ENCODE measurements at places on chromosomes 3 and 15. TPM values are rescaled to one million over a fixed set of nuclear protein-coding genes. Genes with fewer than 3 reads are reported as not detected.

DNA sequence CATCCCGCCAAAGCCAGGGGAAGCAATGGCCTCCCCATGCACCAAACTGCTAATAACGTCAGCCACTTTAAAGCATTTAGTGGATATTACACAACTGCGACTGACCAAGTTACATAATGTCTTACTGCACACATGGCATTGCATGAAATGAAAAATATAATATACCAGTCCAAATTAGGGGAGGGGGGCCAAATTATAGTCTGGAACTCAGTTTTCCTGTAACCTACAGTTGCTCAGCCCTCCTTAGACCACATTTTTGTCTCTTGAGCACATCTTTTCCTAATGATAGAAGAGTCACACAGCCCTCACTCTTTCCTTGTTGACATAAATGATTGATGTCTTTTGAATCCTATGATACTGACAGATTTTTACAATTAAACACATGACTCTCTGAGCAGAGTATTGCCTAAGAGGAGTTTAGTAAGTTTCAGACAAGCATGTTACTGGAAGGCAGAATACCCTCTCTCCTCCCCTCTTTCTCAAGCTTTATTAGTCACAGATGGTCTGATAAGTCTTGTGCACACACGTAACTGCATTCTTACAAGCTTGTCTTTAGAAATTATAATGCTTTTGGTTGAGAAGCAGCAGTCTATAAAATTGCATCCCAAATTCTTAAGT, 1.1 kb upstream of the PLD1 start:
- no peak for DNase-seq
- H3K36me3 ChIP-seq: no peaks in the 10 kb centered on the region
- no peak overlapping the region for H3K4me3 ChIP-seq

GRCh38 chr3:73592154-73593144, 32.3 kb downstream of the PDZRN3 start:
- no peak overlapping the region for H3K27ac ChIP-seq
- H3K4me1 ChIP-seq: no peaks in the 10 kb centered on the region
- H3K36me3 ChIP-seq: no peaks in the 10 kb centered on the region
- no peaks in the 10 kb centered on the region for H3K27me3 ChIP-seq
- no peak for DNase-seq
- H3K4me3 ChIP-seq: no peak overlapping the region

- H3K4me3 ChIP-seq: no peak overlapping the region
- H3K4me1 ChIP-seq: no peaks in the 10 kb centered on the region
- no peak for DNase-seq
- H3K27me3 ChIP-seq: peaks cover 28% of the 10 kb centered on the region
These were observed 2.6 kb upstream of the CHST13 start for GRCh38 chr3:126521122-126521891.

DNA sequence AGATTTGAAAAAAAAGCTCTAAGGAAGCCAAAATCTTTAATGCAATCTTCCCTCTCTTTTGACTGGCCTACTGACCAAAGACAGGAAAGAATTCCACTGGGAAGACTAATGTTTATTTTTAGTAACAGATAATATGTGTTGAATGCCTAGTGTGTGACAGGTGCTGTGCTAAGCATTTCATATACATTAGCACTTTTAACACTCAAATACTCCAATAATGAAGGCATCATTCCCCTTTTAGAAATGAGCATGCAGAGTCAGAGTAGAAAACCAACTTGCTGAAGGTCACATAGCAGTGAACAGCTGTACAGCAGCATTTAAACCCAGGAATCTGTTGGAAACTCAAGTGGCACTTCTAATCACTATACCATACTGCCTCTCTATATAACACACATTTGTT, 170.6 kb downstream of the MINAR1 start:
- DNase-seq: no peak
- no peaks in the 10 kb centered on the region for H3K36me3 ChIP-seq
- no peak overlapping the region for H3K27ac ChIP-seq
- H3K4me3 ChIP-seq: no peak overlapping the region

- H3K4me3 ChIP-seq: no peak overlapping the region
- H3K36me3 ChIP-seq: peaks cover 6% of the 10 kb centered on the region
- DNase-seq: no peak
- no peaks in the 10 kb centered on the region for H3K27me3 ChIP-seq
These were observed 129.3 kb downstream of the EEFSEC start for GRCh38 chr3:128282380-128283196.

- no peak for DNase-seq
- no peak overlapping the region for H3K4me3 ChIP-seq
- H3K4me1 ChIP-seq: peaks cover 6% of the 10 kb centered on the region
- no peak overlapping the region for H3K27ac ChIP-seq
- H3K27me3 ChIP-seq: peaks cover 21% of the 10 kb centered on the region
- H3K36me3 ChIP-seq: no peaks in the 10 kb centered on the region
These were observed 26.7 kb downstream of the AMOTL2 start for GRCh38 chr3:134347551-134347950.

DNA sequence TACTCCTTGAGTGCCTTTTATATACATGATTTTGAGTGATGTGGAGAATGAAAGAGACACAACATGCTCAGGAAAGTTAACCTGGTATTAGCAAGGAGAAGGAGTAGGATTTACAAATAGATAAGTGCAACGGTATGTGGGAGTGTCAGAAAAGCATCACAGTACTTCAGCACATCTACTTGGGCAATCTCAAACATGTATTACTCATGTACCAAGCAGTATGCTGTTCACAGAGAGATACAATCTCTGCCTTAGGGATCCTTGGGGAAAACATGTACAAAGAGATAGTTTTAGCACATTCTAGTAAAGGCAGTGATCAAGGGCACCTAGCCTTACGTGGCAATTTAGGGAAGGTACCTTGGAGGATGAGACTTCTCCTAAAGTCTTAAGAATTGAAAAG, 146.5 kb downstream of the FILIP1L start:
- H3K36me3 ChIP-seq: peaks cover 7% of the 10 kb centered on the region
- no peak overlapping the region for H3K4me3 ChIP-seq
- peaks cover 10% of the 10 kb centered on the region for H3K4me1 ChIP-seq
- no peak overlapping the region for H3K27ac ChIP-seq
- DNase-seq: no peak

The ZNF80 gene
- 5.3 TPM for total RNA-seq

The CCR3 gene
- 1.3 TPM for total RNA-seq

The GABRB3 gene
- not detected for total RNA-seq

The P3H2 gene
- not detected for total RNA-seq

The PHLDB2 gene
- total RNA-seq: 5.1 TPM
